Kidney (tissue), 22 donors: ENCODE measurements at places on chromosomes 7 and 10.

DNA sequence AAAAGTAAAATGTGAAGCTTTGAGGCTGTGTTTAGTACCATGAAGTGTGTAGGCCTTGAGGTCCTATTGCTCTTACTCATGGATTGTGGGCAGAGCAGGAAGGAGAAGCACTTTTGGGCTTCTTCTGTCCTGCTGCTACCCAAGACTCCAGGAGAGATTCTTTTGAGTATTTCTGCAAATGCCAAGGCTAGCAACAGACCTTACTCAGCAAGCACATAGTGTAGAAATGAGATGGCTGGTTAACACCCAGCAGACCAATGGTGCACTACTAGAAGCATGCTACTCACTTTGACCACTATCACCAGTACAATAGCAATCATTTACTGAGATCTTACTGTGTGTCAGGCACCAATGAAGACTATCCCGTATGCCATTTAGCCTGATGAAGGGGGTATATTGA is 3.2 kb downstream of the PLPP4 start:
- no peak for DNase-seq

GRCh38 chr7:155644971-155645509 is 579 bp downstream of the RBM33 start:
- peak; percentile 82 for DNase-seq

GRCh38 chr10:77419056-77419455 is 218.6 kb downstream of the KCNMA1 start:
- DNase-seq = no peak

- no peak for DNase-seq
These were observed 15.9 kb downstream of the CUL2 start for GRCh38 chr10:35074266-35074665.

GRCh38 chr7:2473496-2474180 is 2.6 kb downstream of the GRIFIN start:
- peak; percentile 33 for DNase-seq

GRCh38 chr10:122490268-122490667 is 28.9 kb downstream of the HTRA1 start:
- no peak for DNase-seq

- DNase-seq = no peak
These were observed 680 bp upstream of the ADO start for GRCh38 chr10:62803724-62804355.

DNA sequence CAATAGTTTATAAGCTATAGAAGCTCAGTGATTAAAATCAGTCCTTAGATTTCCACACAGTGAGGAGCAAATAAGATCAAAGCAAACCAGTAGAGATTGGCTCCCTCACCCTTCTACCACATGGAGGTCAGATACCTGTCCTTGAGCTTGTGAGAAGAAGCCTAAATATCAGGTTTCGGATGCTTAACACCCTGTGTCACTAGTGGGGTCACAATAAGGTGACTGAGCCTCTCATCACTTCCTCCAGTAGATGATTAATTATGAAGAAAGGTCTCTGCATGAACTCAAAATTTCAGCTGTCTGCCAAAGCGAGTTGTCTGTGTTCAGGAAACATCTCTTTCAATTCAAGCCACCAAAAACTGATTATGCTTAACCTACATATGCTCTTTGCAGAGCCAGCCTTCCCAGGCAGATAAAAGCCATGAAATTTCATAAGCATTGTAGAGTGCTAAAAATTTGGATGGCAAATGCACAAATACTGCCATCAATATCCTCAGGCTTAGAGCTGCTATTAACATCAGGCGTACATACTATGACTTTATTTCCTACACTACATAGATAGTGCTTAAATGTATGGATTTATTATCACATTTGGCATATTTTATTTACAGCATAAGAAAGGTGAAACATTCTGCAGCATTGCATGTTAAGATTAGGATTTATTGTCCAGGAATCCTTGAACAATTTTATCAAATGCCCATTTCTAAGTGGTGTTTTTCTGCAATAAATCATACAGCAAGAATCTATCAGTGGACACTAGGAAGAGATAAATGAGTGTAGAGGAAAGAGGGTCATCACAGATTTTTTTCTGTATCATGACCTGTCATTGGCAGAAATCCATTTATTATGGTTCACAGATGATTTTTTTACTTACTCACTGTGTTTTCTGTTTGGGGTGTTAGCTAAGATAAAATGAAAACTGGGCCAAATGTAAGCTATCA is 285.1 kb upstream of the SP8 start:
- DNase-seq = no peak
